NK-92 treated with Interleukin-12 subunit alpha and Interleukin-12 subunit beta, amount 100 ng/mL, for 24 hours (cell line): ENCODE measurements at places on chromosomes 7 and 10.
A peak's percentile ranks its signal among the peaks of the same experiment; 100 is the strongest.

DNA sequence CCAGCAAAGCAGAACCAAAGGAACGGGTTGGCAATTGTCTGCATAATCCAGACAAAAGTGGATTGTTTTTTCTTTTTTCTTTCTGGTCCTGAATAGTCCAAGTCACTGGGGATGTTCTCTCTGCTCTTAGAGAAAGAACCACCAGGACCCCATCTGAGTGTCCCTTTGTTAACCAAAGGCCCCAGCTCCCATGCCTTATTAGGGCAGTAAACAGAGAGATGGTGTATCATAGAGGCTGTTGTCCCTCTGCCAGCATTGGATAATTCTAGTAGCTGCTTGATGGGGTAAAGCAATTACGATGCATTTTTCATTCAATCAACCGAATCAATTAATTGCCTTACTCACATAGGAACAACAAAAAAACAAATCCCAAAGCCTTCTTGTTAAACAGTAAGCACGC, 213.0 kb downstream of the BUB3 start:
- DNase-seq = no peak

- no peak for DNase-seq
Observed at GRCh38 chr10:26780106-26780792, 80.5 kb downstream of the ABI1 start.

DNA sequence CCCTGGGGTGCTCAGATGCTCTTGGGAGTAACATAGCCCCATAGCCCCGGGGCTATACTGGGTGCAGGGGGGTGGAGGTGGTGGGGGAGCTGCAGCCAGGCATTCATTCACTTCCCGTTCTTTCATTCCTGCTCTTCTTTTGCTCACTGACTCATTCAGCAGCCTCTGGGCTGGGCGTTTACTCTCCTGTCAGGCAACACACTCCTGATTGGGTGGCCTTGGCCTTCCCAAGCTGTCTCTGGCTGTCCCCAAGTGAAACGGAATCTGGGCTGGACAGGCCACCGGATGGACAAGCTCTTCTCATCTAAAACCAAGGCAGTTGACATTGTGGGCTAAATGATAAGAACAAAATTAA, 34.6 kb downstream of the CHST3 start:
- DNase-seq = no peak

GRCh38 chr7:140989068-140989467, 25.7 kb downstream of the MRPS33 start:
- DNase-seq = no peak

DNA sequence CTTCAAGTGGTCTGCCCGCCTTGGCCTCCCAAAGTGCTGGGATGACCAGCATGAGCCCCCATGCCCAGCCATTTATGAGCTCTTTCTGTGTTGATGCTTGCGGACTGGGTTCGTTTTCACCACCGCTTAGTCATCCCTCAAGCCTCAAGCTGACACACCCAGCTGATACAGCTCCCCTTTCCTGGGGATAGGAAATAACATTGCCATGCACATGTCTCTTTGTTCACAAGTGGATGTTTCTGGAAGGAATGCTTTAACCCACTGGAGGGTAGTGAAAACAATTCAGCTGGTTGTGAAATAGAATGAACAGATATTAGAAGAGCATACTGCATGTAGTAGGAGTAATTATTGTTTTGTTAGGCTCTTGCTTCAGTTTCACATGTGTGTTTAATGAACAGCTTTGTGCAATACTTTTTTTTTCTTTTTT, 8.5 kb upstream of the METTL27 start:
- DNase-seq = no peak

GRCh38 chr10:50937230-50937907, 51.9 kb upstream of the A1CF start:
- DNase-seq = no peak

- DNase-seq = no peak
Observed at GRCh38 chr7:37420946-37421695, 27.5 kb downstream of the ELMO1 start.

DNA sequence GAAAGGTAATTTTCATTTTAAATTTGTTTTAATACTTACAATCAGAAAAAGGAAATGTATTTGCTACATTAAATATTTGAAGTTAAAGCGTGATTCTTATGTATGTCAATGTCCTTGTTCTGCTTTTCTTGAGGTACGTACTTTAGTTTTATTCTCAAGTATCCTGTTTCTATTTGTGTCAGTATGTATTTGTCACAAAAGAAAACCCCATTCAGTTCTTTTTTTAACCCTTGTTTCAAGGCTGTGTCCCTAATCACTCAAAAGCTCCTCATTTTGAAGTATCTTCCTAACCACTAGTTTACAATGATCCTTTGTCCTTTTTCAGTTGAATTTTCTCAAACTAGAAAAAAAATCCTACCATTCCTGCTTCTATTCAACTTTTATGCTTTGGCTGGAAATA, 25.2 kb downstream of the NHLRC2 start:
- no peak for DNase-seq

- DNase-seq = no peak
Observed at GRCh38 chr10:79459243-79459642, 13.8 kb upstream of the ZCCHC24 start.

- DNase-seq = no peak
Observed at GRCh38 chr7:85052056-85052737, 134.7 kb downstream of the SEMA3D start.

GRCh38 chr7:12062062-12062461, 149.0 kb upstream of the TMEM106B start:
- DNase-seq = no peak

GRCh38 chr10:68135922-68136792, 26.9 kb downstream of the MYPN start:
- DNase-seq = no peak

GRCh38 chr7:139807009-139807408, 22.1 kb upstream of the TBXAS1 start:
- DNase-seq = no peak

GRCh38 chr7:156080596-156080995, 268.3 kb upstream of the SHH start:
- DNase-seq = no peak

DNA sequence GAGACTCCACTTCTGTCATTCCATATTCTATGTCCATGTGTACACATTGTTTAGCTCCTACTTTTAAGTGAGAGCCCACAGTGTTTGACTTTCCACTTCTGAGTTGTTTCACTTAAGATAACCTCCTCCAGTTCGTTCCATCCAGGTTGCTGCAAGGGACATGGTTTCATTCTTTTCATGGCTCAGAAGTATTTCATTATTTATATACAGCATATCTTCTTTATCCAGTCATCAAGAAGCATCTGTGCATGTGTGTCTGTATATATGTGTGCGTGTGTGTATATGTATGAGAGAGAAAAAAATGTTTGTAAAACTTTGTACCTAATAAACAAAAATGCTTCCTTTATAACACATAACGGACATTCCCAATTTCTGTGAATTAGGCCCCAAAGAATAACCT, 6.2 kb downstream of the SEC61A2 start:
- DNase-seq = no peak

DNA sequence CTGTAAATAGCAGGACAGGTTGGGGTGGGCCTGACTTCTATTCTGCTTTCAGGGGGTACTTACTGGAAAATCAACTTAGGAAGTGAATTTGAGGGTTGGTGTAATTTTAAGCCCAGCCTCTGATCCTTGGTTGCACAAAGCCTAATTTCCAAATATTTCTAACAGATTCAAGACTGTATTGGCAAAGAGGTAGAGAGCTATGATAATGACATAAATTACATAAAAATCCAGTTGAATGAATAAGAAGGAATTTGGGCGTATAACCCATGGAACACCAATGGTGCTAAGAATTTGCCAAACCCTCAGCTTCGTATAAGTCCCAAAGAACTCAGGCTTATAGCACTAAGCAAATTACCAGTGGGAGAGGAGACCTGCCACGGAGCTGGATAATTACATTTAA, 11.9 kb downstream of the CPA4 start:
- no peak for DNase-seq

DNA sequence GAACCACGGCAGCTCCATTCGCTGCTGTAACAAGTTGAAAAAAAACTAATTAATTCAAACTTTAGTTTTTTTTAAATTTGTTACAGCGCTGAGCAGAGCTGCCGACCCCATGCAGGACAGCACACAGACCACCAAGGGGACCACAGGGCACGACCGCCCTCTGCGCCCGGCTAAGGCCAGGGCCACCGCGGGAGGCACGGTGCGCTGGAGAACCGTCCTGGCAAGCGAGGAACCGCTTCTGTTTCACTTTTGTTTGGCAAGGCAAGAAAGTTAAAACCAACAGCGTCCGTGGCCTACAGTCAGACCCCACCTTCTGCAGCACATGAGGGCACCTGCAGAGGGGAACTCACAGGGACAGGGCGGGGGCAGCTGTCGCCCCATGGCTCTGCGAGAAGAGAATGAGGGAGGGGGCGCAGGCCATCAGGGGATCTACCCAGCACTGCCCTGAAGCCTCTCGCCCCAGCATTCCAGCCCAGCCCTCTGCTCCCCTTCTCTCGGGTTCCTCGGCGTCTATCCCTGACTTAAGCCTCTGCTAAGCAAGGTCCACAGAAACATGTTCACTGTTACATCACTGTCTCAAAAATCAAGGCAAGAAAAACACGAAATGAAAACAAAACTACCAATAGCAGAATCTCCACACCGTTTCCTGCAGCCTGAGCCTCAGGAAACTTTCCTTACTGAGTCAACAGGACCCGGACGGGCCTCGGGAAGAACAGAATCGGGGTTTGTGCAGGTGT, 204.4 kb downstream of the DIP2C start:
- DNase-seq = no peak

DNA sequence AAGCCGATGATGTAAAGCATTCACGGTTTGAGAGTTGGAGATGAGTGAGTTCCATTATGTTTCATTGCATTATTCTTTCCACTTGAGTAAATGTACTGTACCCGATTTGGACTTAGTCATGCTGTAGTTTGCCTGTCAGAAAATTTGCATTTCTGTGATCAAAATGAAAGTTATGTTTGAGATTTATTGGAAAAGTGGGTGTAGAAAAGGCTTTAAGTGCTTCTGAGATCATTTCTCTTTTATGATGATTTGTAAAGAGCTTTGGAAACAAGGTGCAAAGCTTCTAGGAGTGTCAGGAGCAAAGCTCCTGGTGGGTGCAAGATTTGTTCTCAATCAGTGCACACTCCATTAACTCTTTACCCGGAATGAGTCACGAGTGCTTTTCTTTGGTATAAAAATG, 204.1 kb upstream of the POM121L12 start:
- no peak for DNase-seq

DNA sequence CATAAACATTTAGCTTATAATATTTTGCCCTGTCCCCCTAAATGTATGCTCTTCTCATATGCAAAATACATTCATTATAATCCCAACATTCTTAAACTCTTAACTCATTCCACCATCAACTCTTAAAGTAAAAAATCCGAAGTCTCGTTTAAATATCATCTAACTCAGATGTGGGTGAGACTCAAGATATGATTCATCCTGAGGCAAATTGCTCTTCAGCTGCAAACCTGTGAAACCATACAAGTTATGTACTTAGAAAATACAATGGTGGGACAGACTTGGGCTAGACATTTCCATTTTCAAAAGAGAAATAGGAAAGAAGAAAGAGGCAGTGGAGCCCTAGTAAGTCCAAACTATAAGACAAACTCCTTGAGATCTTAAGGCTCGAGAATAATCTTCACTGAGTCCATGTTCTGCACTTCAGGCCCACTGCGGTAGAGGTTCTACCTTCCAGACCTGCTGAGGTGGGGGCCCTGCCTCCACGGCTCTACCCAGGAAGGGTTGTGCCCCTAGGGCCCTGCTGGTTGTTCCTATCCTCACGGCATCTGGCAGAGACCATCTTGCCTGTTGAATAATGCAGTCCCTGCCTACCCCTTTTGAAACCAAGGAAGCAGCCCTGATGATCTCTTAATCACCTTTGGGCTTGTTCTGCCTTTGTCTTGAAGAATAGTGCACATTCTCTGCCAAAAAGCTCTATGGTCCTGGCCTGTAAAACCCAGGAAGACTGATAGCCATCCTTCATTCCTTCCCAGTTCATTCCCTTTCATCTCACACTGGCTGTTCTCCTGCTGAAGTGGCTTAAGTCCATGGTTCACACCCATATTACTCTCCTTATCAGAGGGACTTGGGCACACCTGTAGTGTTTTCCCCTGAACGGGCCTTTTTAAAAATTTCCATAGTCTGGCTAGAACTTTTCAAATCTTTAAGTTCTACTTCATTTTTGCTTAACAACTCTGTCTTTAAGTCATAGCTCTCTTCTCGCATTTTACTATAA, 37.3 kb downstream of the INPP5F start:
- no peak for DNase-seq

DNA sequence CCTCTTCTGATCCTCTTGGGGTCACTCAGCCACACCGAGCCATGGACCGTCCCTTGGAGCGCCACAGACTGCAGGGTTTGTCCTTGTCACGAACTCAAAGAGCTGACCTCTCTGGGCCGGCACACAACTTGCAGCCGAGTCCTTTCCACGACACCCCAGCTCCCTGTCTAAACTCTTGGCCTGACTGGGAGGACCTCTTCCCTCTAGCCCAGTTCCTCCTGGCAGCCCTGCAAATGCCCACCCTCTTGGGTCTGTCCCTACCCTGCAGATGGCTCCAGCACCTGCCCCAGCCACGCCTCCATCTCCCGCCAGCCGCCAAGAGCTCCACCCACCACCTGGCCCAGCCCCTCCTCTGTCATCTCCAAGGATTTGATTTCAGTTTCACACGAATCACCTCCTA, 339.2 kb downstream of the DNAJB6 start:
- DNase-seq = no peak

DNA sequence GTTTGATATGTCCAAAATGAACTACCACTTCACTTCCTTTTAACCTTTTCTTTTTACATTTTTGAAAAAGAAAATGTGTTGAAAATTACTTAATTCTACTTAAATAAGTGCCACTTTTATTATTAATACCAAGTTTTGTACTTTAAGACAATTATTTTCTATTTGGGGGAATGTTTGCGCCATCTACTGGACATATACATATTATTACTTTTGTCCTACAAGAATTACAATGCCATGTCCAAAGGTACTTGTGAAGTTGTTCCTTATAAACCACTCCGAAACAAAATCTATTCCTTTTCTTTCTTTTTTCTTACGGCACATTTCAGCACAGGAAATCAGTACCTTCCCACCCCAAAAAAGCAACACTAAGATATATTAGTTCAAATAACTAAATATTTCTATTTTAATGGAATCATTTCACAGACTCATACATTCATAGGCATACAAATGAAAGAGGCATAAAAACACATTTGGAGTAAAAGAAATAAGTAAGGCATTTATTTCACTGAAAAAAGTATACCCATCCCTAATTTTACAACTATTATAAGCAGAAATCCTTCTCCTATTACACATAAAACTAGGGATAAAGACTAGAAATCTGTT, 169.9 kb downstream of the RNF133 start:
- no peak for DNase-seq

- DNase-seq = no peak
Observed at GRCh38 chr7:101681170-101682007, 52.3 kb upstream of the MYL10 start.

- no peak for DNase-seq
Observed at GRCh38 chr10:14384116-14384730, 53.5 kb upstream of the FRMD4A start.

DNA sequence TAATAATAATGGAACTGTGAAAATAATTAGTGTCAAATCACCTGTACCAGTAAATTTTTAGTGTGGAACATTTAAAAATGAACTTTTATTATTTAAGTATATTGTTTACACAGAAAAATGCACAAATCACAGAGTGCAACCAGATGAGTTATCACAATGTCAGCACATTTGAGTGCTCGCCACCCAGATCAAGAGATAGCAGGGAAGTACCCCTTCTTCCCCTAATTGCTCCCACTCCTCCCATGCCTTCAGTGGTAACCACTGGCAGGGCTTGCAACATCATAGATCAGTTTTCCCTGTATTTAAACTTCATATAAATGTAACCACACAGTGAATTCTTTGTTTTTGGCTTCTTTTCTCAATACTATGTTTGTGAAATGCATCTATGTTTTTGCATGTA, 7.8 kb upstream of the GPR141 start:
- no peak for DNase-seq

- DNase-seq = peak; percentile 68
Observed at GRCh38 chr7:99308461-99309074, 17.1 kb upstream of the ARPC1A start.
